ENCODE measurements at places on chromosomes 5 and 9.

- no peak for DNase-seq
These were observed 42.2 kb downstream of the LEAP2 start for GRCh38 chr5:132915681-132916080.

DNA sequence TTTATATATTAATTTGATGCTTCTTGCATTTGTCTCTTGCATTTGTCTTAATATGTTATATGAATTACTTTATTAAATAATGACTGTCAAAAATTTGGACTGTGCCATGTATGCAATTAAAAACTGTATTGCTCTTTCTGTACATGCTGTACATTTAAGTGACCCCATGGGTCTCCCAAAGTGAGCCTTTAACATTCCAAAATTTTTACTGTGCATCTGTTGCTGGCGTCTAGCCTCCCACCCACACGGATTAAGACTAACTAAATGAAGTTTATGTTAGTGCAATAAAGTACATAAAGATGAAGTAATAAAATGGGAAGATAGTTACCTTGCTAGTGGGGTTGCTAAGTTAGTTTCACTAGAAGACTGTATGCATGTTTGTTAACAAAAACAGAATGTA, 48.5 kb downstream of the ADAMTS19 start:
- no peak for DNase-seq

DNA sequence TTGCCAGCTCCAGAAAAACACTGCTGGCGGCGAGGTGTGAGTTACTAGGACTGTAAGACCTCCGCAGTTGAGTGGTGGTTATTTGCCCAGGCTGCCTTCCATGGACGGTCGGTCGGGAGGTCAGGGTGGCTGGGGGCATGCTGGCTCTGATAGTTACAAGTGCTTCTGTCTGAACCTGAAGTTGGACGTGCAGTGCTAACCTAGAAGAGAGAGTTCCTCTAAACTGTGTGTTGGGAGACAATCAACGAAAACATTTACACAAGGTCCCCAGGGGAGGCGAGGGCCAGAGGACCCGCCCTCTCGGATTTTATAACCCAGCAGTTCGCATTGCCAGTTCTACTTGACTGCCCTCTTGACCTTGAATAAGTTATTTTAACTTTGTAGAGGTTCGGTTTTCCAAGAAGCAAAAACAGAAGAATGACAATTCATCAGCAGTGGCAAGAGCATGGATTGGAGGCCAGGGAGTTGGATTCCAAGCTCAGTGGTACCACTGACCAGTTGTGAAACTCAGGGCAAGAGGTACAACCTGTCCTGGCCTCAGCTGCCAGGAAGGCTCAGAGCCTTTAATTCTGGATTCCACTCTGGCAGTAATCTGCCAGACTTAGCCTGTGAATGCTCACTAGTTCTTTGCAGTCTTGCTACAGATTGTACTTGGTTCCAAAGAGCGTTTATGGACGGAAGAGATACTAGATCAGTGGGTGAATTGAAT, 28.7 kb upstream of the PDE8B start:
- no peak for DNase-seq

DNA sequence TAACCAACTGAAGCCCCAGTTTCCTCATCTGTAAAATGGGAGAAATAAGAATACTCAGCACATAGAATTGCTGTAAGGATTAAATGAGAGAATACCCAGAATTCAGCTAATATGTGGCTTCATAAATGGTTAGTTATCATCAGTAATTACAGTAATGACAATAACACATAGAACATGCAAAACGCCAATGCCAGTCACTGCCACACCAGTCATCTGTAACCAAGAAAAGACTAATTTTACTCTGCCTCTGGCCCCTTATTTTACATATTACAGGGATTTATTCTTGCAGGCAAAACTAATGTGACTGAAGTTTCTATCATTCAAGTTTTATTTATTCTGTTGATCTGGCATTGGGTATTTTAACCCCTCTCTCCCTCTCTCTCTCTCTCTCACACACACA, 46.5 kb downstream of the EBF1 start:
- DNase-seq: no peak

DNA sequence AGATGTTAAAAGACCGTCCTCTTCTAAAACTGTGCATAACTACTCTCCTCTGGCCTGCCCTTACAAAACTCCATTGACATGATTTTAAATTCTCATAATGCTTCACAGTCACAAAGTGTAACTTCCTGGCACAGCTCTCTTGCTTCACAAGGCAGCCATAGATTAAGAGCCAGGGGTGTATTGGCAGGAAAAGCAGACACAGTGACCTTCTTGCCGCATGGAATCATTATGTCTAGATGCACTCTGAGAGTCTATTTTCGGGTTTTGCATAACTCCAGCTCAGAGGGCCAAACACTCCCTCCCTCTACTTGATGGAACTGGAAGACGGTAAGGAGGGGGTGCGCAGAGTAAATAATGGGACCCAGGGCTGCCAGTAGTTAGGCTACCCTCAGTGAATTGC, 110.1 kb downstream of the MARCHF3 start:
- DNase-seq: no peak
